Breast epithelium (tissue), 4 donors: ENCODE measurements at places on chromosomes 16 and 17.

- no peaks in the 10 kb centered on the region for H3K36me3 ChIP-seq
- no peak overlapping the region for H3K4me3 ChIP-seq
- no peak overlapping the region for H3K27ac ChIP-seq
Observed at GRCh38 chr16:88691924-88692560, 5.7 kb upstream of the SNAI3 start.

DNA sequence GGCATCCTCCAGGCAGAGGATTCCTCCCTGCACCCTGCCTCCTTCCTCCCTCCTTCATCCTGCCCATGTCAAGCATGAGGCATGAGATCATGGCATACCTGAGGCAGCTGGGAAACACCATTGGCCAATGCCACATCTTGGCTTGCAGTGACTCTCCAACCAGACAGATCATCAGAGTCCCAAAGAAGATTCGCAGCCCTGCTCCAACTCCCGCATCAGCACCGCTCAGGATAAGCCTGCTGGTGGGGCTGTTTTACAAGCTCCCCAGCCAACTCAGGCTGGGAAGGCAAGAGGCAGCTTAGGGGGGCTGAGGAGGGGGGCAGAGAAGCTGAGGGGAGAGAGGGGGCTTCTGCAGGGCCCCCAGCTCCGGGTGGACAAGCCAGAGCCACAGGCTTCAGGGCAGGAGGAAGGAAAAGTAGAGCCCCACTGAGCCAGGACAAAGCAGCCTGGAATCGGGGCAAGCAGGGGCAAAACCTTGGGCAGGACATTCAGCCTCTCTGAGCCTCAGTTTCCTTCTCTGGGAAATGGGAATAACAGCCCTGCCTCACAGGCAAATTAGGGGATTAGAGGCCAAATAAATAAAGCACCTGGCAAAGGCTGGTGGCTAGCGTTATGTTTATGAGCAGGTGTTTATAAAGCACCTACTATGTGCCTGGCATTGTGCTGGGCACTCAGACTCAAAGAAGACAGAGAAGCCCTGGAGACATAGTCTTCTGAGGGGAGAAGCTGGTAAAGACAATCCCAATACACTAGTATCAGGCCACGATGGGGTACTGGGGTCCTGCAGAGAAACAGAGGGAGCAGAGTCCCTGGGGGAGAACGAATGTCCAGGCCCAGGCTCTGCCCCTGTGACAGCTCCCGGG, 88.1 kb downstream of the GOSR1 start:
- no peaks in the 10 kb centered on the region for H3K4me1 ChIP-seq
- H3K36me3 ChIP-seq: no peaks in the 10 kb centered on the region
- H3K27me3 ChIP-seq: no peaks in the 10 kb centered on the region
- no peak overlapping the region for H3K27ac ChIP-seq
- no peak overlapping the region for H3K4me3 ChIP-seq

- peaks cover 5% of the 10 kb centered on the region for H3K4me1 ChIP-seq
- DNase-seq: no peak
- no peak overlapping the region for H3K27ac ChIP-seq
- no peak overlapping the region for H3K4me3 ChIP-seq
Observed at GRCh38 chr16:85486256-85486915, 126.7 kb upstream of the GSE1 start.

DNA sequence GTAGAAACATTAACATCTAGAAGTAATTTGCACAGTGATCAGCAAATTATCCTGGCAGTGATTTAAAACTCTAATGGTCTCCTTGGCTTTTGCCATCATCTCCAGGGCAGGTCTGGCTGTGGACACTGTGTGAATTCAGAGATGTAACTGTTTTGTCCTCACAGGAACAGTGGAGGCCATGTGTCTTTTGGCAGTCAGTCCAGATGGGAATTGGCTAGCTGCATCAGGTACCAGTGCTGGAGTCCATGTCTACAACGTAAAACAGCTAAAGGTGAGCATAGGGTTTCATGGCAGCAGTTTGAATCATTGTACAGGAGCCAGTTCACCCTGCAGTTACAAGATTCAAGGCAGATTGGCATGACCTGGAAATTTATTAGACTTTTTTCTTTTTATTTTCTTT, 26.8 kb upstream of the SNTB2 start:
- no peaks in the 10 kb centered on the region for H3K27me3 ChIP-seq
- no peak for DNase-seq
- no peak overlapping the region for H3K27ac ChIP-seq
